Activated CD4-positive, alpha-beta T cell treated with anti-CD3 and anti-CD28 coated beads, Interleukin-2, Interleukin-6, amounts not matched to agents 100 ng/mL and 50 ng/mL, durations not matched to agents 16 hours and 8 hours (primary cell): ENCODE measurements at places on chromosomes 7 and 10.
A peak's percentile ranks its signal among the peaks of the same experiment; 100 is the strongest.

- no peak for DNase-seq
These were observed 548.9 kb upstream of the STEAP1 start for GRCh38 chr7:89605362-89605761.

DNA sequence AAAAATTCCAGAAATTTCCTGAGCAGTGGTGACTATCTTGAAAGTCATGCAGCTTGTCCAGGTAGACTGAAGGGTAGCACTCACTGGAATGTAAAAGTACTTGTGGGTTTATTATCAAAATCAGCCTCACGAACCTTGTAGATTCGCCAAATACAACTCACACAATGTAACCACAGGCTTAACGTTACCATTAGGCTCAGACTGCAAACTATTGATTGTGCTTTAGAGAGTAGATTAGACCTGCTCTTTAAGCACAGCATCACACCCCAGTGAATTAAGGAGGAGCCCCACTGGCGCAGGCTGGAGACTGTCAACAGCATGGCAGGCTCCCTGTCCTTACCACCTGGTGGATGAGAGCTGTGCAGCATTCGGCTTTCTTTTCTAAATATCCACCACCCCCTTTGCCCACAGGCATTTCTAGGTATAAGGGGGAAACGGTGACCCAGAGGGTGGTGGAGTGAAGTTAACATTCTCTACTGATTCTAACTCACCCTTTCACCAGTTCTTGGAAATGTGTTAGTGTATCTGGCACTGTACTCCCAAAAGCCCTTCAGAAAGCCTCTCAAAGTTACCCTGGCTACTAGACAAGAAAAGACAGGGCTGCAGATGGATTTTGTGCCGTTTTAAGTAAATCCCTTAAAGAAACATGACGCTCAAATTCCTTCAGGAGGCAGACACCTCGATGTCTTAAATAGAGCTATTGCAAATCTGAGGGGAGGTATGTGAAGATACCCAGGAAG lies 56.6 kb downstream of the GSDME start:
- DNase-seq, result no peak

DNA sequence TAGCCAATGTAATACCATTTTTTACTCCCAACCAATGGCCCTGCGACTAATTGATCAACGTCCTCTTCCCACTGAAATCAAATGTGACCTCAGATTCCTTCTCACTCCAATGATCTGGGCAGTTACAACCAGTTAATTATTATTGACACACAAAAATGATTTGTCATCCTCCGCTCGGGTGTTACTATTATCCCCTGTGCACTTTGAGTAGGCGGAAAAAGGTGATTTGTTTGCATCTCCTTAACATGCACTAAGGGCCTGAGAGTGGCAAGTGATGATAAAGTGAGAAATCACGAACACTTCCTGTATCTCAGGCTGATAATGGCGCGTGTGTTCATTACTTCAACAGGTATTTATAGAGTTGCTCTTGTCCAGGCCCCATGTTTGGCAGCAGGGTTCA lies 40.9 kb upstream of the PNLIP start:
- DNase-seq, result no peak

GRCh38 chr7:47568547-47568946 lies 13.4 kb downstream of the TNS3 start:
- no peak for DNase-seq

GRCh38 chr7:131244259-131244852 lies 83.3 kb upstream of the MKLN1 start:
- no peak for DNase-seq

- DNase-seq, result no peak
These were observed 4.0 kb upstream of the AFAP1L2 start for GRCh38 chr10:114408112-114408967.

- no peak for DNase-seq
These were observed 130.6 kb upstream of the SLC26A5 start for GRCh38 chr7:103576641-103577040.

- DNase-seq, result no peak
These were observed 25.5 kb downstream of the GHRHR start for GRCh38 chr7:30989008-30989823.

DNA sequence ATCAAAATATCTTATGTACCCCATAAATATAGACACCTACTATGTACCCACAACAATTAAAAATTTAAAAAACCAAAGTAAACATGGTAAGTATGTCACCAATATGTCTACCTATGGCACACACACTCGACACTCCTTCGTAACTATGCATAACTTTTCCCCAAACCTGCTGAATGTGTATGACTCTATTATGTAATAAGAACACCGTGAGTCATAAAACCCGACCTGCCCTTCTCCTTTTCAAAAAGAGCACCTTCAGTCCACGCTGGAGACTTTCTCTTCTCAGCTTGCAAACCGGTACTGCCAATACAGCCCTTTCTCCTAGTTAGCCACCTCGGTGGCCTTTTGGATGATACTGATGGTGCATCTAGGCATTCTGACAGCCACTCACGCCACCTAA lies 186.3 kb downstream of the PRPF18 start:
- DNase-seq, result no peak

- no peak for DNase-seq
These were observed 1.8 kb upstream of the ATG9B start for GRCh38 chr7:151025924-151026671.

DNA sequence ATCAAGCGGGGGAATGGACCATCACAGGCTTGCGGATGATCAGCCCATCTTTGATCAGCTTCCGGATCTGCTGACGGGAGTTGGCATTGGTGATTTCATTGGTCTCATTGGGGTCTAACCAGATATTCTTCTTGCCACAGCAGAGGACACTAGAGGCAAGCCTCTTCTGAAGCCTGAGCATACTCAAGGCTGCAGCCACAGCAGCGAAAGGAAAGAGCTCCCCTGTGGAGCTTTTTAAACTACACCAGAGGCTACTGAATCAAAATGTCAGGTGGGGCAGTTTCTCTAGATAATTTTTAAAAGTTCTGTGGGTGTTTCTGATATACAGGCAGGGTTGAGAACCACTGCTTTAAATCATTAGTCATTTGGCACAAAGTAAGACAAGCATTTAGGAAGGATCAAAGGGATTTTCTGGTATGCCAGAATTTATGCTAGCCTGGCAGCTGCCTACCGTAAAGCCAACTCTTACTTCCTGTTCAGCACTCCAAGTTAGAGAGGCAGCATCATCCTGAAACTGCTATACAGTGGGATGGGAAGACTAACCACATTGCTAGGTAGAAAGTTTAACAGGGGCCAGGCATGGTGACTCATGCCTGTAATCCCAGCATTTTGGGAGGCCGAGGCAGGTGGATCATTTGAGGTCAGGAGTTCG lies 7.0 kb downstream of the NAPEPLD start:
- peak; percentile 21 for DNase-seq

GRCh38 chr7:149125189-149125862 lies 798 bp downstream of the ZNF425 start:
- no peak for DNase-seq

- DNase-seq, result no peak
These were observed 263.0 kb upstream of the BMPER start for GRCh38 chr7:33642312-33642711.

DNA sequence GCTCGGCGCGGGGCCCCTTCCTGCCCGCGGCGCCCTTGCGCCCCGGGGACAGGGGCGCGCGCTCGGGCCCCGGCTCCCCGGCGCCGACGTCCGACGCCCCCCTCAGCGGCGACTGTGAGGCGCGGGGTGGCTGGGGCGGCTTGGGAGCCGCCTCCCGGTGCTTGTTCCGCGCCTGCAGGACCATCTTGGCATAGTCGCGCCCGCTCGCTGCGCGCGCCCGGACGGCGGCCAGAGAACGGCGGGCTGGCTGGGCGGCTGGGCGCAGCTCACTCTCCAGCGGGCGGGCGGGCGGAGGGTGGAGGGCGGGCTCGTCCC lies at the start of gene DPY19L1:
Gene DPY19L1, minus strand, starts transcription at position 275 of the 315 bp plus-strand sequence. Its CDS starts 91 bp downstream, at position 184.
- no peak for DNase-seq

GRCh38 chr10:91779011-91779605 lies 19.1 kb upstream of the TNKS2 start:
- no peak for DNase-seq

- no peak for DNase-seq
These were observed 181.7 kb downstream of the PRKCQ start for GRCh38 chr10:6398399-6398798.

- no peak for DNase-seq
These were observed 102.1 kb downstream of the GAD2 start for GRCh38 chr10:26318672-26319071.

- no peak for DNase-seq
These were observed 384.9 kb upstream of the PODXL start for GRCh38 chr7:131941291-131941690.

DNA sequence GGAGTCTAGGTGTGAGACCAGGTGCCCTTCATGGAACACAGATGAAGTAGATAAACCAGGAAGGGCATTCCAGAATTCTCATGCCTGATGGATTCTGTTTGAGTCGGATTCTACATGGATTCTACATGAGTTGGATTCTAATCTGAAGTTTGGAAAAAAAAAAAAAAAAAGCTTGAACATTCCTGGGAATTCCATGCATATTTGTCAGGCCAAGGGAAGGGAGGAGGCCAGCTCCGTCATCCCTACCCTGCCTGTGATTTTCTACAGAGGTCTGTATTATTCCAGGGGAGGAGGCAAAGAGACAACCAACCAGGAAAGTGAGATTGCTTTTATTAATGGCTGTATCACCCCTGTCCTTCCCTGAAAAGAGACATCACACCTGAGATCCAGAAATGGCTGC lies 27.8 kb upstream of the EBLN1 start:
- no peak for DNase-seq

DNA sequence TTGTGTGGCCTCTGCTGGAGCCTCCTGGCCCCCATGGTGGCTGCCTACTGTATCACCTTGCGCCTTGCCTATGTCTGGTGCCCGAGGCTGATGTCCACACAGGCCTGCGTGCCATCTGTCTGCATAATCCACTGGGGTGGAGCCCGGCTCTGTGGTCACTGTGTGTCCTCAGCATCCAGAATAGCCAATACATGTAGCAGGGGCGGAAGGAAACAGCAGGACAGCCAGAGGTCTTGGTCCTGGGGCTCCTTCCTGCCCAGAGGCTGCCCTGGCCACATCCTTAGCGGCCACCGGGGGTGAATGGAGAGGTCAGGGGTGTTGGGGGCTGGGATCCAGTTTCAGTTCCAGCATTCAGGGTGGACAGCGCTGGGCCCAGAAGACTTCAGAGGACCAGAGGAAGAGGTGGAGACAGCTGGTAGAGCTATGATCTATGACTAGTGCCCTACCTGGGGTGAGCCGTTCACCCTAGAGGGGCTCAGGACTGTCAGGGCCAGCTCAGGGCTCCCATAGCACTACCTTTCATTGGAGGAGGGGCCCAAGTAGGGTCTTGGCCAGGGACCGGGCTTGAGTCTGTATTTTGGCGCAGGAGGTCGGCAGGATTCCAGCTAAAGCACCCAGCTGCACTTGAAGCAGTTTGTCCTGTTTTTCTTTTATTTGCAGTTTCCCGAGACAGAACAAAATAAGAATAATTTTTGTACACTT lies 15.9 kb downstream of the YKT6 start:
- no peak for DNase-seq

DNA sequence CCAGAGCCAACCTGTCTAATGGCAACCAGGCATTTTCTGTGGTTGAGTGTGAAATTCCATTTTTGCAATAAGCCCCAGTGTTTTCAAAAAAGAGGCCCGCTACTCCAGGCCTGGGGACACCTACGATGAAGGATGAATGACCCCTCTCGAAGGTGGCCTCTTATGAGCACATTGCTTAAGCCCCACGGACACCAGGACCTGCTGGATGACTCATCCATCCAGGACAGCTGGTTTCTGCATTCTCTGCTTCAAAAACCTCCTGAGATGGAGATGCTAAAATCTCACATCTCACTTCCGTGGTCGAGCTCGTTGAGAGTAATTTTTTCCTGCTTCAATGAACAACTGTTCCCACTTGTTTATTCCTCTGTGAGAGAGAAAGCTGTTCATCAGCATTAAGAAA lies 150.2 kb upstream of the FZD8 start:
- no peak for DNase-seq

GRCh38 chr7:71766016-71766415 lies 634.1 kb downstream of the GALNT17 start:
- DNase-seq, result no peak

DNA sequence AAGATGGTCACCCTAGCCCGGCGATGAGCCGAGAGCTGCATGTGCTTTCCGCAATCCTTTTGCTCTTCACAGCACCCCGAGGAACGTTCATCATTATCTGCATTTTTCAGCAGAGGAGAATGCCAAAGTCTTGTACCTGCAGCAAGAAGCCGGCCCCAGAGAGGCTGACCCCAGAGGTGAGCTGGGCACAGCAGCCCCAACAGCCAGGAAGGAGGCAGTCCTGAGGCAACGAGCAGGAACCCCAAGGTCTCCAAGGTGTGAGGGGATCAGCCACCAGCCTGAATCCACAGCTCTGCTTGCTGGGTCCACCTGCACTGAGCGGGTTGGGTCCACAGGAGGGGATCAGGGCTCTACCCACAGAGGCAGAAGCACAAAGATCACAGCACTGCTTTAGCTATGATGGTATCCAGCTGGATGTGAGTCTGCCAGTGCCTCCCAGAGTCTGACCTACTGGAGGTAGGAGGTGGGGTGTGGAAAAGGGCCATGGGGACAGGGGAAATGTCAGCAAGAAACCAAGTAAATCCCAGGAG lies 16.8 kb upstream of the GDF10 start:
- DNase-seq, result no peak

DNA sequence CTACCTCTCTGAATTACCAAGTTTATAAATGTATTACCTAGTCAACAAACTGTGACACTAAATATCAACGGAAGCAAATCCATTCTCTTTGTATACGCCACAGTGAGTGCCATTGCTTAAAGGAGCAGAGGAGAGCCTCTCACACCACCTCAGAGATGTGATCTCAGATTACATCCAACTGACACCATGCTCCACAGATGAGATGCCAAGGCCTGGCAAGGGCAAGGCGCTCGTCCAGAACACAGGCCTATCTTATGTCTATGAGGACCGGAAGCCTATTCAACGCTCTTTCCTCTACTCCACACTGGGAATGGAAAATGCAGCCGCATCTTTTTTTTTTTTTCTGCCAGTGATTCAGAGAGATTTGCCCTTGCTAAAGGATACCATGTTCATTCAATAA lies 11.4 kb downstream of the PDIA4 start:
- no peak for DNase-seq

GRCh38 chr7:79377097-79377496 lies 76.4 kb downstream of the MAGI2 start:
- DNase-seq, result no peak

DNA sequence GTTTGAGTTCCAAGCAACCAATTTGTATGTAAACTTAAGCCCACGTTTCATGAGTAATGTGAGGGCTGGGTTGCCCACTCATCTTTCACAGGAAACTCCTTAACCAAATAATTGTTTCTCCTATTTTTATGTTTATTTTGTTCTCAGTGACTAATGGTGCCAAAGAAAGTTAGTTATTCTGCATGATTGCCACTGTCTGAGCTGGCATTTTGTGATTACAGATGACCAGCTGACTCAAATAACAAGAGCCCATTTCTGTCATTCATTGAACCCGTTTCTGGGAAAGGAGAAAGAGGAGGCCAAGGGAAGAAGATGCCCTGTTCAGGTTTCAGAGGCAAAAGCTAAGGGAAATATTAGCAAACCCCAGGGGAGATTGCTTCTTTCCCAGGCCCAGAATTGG lies 186.9 kb upstream of the MYO3A start:
- no peak for DNase-seq

- no peak for DNase-seq
These were observed 634.2 kb downstream of the ANKRD7 start for GRCh38 chr7:118858651-118859149.

GRCh38 chr7:87318741-87319140 lies 26.7 kb upstream of the CROT start:
- no peak for DNase-seq
